CD4-positive, alpha-beta T cell treated with Interleukin-21 for 1 hour (primary cell): ENCODE measurements at places on chromosomes 16 and 17.
A peak's percentile ranks its signal among the peaks of the same experiment; 100 is the strongest.

- peak; percentile 32 for DNase-seq
Measured at GRCh38 chr17:2051061-2051932, 3.6 kb upstream of the HIC1 start.

DNA sequence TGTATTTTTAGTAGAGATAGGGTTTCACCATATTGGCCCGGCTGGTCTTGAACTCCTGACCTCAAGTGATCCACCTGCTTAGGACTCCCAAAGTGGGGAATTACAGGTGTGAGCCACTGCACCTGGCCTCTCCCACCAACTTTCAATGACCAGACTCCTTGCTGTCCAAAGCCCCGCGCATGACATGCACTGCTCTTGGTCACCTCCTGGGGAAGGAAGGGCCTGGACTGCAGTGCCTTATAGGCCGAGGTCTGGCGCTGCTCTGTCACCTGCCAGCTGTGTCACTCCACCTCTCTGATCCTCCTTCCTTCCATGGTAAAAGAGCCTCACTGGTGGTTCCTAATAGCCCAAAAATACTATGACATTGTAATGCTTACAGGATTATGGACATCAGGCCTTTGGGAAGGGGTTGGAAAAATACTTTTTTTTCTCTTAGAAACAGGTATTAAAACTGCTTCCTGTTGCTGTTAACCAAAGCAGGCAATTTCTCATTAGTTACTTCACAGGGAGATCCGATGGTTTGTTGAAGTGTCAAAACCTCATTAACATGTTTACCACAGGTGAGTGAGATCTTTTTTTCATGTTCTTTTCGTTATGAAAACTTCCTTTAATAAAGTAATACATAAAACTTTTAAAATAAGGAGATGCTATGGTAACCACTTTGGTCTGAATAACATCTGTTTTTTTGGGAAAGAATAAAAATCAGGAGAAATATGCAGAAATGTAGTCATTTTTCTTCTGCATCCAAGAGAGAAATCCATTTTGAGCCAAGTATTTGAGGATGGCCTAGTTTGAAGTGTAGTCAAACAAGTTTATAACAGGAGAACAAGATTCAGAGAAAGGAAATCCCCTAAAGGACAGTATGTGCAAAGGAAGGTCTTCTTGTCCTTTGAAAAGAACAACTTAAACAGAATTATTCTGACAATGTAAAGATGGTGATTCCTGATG lies 35.5 kb downstream of the GRB7 start:
- DNase-seq: peak; percentile 63

GRCh38 chr17:57363998-57364643 lies 107.8 kb downstream of the MSI2 start:
- DNase-seq: no peak

- DNase-seq: no peak
Measured at GRCh38 chr16:71338632-71339031, 19.9 kb upstream of the CALB2 start.

DNA sequence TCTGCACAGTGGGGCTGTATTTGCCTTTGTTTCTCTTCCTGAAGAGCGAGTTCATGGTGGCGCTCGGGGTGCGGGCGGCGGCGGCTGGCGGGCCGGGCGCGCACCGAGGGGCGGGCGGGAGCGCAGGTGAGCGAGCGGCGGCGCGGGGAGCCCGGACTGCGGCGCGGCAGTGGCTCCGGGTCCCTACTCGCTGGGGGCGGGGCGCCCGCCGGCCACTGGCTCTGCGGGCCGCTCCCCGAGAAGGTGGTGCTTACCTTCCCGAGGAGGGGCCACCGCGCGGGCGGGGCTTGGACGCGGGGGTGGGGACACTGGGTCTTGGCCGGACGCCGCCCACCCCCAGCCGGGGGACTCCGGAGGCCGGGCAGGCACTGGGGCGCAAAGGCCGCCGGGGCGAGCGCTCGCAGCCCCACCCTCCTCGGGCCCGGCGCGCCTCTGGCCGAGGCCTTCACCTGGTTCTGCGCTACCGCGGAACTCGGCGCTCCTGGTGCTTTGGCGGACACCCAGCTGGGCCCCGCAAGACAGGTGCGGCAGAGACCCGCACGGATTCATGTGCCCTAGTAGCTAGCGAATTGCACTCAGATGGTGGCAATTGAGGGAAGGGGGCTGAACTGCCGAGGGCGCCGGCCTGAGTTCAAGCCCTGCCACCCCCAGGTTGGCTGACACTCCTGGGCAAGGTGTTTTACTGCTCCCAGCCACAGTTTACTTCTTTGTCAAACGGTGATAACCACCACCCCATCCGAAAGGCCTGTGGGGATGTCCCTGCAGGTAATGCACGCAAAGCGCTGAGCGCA lies at the start of gene PPL:
TSS of gene PPL (minus strand) at position 158 of the 791 bp plus-strand sequence. CDS start at position 55, 103 bp downstream.
- no peak for DNase-seq

GRCh38 chr17:13503526-13503925 lies 98.2 kb downstream of the HS3ST3A1 start:
- DNase-seq: no peak

DNA sequence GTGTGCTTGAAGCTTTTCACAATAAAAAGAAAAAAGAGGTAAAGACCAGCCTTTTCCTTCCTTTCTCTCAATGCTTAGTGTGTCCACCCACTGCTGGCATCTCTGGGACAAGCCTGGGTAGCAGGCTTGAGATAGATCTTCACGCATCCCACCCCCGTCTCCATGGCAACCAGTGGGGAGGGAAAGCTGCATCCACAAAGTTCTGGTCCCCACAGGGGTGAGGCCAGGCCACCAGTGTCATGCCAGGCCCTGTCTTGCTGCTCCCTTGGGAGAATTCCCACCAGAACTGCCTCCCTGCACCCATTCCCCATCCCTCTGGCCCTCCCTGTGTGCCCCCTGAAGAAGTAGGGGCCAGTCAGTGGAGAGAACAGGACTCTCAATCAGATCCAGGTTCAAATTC lies 259.9 kb downstream of the MRTFB start:
- no peak for DNase-seq

- DNase-seq: no peak
Measured at GRCh38 chr17:4551141-4551540, 4.0 kb downstream of the MYBBP1A start.
